GM23248 (cell line): ENCODE measurements at places on chromosomes 12 and 14. TPM values are rescaled to one million over a fixed set of nuclear protein-coding genes. Genes with fewer than 3 reads are reported as not detected.

DNA sequence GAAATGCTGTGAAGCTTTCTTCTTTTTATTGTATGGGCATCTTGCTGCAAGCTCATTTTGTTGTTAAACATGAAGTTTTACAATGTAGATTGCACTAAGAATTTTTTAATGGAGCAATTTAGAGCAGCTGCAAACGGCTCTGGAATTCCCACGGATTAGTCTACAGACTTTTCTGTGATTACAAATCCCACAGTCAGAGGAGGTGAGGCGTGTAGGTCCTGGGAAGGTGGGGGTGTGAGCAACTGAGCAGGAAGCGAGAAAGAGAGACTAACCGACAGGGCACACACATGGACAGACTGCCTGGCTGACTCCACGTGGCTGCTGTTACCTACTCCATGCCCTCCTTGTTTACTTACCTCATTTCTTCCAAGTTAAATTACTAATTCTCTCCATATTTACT is 348.5 kb downstream of the NPAS3 start:
- no peak for DNase-seq

- DNase-seq, result no peak
Observed at GRCh38 chr14:77248666-77249065, 22.3 kb downstream of the NGB start.

DNA sequence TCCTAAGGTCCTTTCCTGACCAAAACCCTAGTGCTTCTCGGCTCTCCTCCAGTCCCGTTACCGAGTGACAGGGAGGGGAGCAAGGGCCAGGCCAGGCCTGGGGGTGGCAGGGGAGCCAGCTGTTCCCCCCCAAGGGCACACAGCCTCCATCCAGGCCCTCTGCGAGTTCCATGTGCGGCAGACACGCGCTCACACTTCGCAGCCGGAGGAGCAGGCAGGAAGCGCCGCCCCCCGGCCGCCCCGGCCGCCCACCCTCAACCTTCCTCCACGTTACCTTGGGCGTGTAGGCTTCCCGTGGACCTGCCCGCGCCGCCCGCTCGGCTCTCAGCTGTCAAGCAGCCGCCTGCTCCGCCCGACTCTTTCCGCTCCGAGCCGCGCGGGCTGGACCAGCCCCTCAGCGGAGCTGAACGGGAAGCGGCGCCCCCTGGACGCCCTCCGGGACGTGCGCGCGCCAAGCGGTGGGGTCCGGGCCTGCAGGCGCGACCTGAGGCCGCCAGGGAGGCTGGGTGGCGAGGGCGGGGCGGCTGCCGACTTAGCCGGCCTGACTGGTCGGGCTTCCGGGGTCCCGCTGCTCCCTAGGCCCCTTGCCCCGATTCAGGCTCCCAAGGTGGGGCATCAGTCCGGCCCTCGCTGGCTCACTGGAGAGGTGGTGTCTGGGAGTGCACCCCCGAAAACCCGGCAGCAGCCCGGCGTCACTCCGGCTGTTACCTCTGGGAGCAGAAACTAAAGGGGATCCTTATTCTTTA is at the start of gene CRACR2A:
CRACR2A (minus strand) TSS at position 369 of the 746 bp plus-strand sequence. CDS start 56,110 bp downstream, outside the sequence.
- DNase-seq, result peak; percentile 83

- no peak for DNase-seq
Observed at GRCh38 chr12:112450725-112451124, 32.0 kb downstream of the PTPN11 start.

DNA sequence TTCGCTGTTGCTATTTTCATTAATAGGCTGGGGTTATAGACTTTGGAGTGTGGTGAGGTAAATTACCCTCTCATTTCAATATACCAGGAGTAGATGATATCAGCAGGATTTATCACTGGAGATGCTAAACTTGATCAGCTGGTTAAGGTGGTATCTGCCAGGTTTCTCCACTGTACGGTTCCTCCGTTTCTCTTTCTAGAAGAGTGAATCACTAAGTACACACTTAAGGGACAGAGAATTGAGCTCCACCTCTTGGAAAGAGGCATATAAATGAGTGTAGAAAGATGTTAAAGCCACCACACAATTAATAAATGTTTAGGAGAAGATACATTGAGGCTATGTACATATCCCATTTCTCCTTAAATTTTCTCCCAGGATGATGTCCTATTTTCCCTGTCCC is 277.4 kb upstream of the GRIP1 start:
- DNase-seq, result no peak

- no peak for DNase-seq
Observed at GRCh38 chr12:2277492-2278155, 224.8 kb downstream of the CACNA1C start.

- peak; percentile 10 for DNase-seq
Observed at GRCh38 chr14:100778951-100779690, 46.8 kb upstream of the MEG3 start.

DNA sequence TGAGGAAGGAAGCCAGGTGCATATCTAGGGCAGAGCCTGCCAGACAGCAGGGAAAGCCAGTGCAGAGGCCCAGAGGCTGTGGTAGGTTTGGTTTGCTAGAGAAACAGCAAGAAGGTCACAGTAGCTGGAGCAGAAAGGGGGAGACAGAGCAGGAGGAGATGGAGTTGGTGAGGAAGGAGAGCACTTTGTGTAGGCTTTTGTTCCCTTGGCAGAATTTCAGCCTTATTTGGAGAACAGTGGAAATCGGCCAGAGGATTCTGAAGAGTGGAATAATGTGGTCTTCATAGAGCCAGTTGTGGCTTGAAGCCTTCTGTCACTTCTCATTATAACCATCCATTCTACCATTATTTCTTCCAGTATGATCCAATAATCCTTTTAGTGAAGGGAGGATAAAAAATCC is 212.9 kb upstream of the FAR2 start:
- DNase-seq, result no peak

- no peak for DNase-seq
Observed at GRCh38 chr14:103646189-103646588, 17.2 kb downstream of the KLC1 start.

DNA sequence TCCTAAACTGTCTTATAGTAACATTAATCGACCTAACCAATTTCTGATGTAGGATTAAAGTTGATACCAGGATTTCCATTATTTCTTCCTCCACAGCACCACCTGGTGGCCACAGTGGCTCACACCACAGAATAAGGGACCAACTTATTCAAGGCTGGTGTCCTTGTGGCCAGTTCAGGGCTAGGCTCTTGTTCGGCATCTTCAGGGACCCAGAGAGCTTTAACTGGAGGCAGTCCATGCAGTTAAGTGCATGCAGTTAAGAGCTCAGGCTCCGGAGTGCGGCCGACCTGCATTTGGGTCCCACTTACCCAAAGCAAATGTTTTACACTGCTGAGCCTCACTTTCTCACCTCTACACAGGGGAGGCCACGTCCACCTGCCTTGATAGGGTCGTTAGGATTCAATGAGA is 42.0 kb upstream of the GPR68 start:
- peak; percentile 78 for DNase-seq

DNA sequence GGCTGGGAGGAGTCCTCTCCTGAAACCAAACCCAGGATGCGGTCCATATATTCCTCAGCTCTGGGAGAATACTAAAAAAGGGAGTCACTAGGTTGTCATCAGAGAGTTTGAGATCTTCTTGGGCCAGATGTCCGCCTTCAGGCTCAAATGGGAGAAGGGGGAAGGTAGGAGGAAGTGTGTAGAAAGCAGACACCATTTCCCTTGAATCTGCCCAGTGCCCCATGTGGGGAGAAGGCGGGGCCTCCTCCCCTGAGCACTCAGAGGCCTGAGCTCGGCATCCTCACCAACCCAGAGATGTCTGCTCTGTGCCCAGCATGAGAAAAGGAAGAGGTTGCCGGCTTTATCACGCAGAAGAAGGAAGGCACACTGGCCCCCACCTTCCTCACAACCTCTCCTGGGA is 37.3 kb downstream of the LTBP2 start:
- peak; percentile 23 for DNase-seq

- no peak for DNase-seq
Observed at GRCh38 chr12:106140223-106140986, 1.7 kb upstream of the NUAK1 start.

DNA sequence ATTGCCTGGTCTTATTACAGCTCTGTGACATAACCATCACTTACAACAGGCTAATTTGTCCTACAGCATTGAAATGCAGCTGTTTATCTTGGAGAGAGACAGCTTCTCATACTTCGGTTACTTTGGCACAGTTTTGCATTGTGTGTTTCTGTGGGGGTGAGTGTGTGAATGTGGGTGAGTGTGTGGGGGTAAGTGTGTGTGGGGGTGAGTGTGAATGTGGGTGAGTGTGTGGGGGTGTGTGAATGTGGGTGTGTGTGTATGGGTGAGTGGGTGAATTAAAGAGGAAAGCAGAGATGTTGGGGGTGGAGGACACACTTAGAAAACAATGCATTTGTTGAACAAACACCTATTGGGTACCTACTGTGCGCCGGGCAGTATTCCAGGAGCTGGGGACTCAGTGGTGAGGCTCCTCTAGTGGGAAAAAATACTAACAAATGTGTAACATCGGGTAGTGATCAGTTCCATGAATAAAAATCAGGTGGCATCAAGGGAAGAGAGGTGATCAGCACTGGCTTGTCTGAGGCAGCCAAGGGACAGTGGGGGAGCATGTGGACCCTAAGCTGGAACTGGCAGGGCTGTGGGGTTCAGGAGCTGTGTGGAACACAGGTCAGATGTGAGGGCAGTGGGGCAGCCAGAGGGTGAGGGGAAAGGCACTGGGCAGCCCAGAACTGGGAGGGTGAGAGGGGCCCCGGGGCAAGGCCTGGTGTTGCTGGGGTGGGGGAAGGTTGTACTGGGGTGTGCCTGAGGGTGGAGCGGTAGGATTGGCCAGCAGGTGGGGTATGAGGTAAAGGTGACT is 44.1 kb upstream of the AMN start:
- no peak for DNase-seq

DNA sequence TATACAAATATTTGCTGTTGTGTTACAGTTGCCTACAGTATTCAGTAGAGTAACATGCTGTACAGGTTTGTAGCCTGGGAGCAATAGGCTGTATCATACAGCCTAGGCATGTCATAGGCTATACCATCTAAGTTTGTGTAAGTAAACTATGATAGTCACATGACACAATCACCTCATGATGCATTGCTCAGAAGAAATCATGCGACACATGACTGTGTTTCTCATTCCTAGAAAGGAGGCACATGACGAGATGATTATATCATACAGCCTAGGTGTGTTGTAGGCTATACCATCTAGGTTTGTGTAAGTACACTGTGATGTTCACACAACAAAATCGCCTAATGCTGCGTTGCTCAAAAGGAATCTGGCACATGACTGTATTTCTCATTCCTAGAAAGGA is 31.9 kb downstream of the NOPCHAP1 start:
- DNase-seq, result no peak

DNA sequence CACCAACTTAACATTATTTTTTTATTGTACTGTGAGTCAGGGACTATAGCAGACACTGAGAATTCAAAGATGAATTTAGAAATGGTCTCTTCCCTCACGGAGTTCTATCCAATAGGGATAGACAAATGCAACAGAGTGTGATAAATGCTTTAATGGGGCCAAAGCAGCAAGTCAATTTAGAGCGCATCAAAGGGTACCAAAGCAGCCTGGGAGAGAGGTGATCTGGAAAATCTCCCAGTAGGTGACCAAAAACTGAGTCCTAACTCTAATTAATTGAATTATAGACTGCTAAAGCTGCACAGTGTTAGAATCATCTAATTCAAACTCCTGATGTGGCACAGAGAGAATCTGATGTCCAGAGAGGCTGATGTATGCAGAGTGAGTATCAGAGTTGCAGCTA is 2.6 kb downstream of the LIN7A start:
- no peak for DNase-seq

DNA sequence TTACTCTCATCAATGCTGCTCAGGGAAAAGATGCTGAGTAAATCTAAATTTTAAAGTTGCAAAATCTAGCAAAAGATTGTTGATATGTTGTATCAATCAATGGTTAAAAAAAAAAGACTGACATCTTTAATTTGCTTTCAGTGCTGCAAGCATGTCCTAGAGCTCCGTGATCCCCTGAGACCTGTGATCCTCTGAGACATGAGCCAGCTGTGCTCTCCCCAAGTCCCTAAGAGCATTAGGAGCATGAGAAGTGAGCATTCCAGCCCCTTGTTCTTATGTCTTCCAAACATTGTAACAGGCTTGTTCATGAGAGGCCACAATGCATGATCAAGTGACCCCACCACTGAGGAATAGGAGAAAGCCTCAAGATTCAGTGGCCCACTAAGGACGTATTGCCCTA is 116.6 kb downstream of the DAD1 start:
- DNase-seq, result no peak

DNA sequence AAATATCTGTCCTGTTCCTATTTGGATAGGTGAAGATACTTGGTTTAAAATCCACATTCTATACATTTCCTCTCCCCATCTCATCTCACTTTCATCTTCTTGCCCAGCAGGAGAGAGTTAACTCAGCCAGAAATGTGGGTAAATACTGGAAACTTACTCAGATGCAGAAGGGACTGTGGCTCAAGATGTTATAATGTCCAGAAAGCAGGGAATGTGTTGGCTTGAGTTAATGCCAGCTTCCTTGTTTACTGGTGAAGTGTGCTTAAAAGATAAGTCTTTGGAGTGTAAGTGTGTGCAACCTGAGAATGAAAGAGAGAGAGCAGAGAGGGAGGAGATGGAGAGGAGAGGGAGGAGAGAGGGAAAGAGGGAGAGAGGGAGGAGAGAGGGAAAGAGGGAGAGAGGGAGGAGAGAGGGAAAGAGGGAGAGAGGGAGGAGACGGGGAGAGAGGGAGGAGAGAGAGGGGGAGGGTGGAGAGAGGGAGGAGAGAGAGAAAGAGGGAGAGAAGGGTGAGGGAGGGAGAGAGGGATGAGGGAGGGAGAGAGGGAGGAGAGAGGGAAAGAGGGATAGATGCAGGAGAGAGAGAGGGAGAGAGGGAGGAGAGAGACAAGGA is 22.0 kb upstream of the SNRPF start:
- peak; percentile 66 for DNase-seq

DNA sequence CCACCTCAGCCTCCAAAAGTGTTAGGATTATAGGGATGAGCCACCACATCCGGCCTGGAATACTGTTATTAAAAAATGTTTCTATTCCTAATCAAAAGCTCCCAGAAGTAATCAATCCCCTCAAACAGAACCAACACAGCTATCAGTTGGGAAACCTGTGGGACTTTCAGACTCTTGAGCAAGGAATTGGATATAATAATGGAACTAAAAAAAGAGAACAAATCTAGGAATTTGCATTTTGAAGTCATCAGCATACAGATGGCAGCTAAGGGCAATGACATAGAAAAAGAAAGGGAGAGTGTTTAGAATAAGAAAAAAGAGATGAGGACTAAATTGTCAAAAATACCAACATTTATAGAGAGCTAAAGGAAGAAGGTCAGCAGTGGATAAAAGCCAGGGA is 54.7 kb upstream of the AMN1 start:
- no peak for DNase-seq

The RGS6 gene
- not detected in 2 replicates for total RNA-seq

The MMP17 gene
- 36.5 and 52.1 TPM in 2 replicates for total RNA-seq

The BEST3 gene
- 0.25 TPM in 1 of 2 replicates, not detected in the other for total RNA-seq

The TAS2R50 gene
- 0.32 TPM in 1 of 2 replicates, not detected in the other for total RNA-seq

The GPR65 gene
- total RNA-seq, result 0.13 and 0.22 TPM in 2 replicates

The MYH7 gene
- not detected in 2 replicates for total RNA-seq

The LRRC10 gene
- not detected in 2 replicates for total RNA-seq
